ENCODE measurements at places on chromosomes 7 and 10.

DNA sequence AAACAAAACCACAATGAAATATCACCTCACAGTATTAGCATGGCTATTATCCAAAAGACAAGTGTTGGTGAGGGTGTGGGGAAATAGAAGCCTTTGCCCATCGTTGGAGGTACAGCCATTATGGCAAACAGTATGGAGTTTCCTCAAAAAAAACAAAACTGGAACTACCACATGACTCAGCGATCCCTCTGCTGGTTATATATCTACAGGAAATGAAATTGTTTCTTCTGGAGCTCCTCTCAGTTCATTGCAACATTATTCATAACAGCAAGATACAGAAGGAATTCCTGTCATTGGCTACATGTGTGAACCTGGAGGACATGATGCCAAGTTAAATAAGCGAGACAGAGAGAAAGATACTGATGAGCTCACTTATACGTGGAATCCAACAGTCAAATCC lies 2.4 kb upstream of the UBE3C start:
- no peak for DNase-seq

GRCh38 chr10:631266-631665 lies 58.2 kb downstream of the DIP2C start:
- no peak for DNase-seq

DNA sequence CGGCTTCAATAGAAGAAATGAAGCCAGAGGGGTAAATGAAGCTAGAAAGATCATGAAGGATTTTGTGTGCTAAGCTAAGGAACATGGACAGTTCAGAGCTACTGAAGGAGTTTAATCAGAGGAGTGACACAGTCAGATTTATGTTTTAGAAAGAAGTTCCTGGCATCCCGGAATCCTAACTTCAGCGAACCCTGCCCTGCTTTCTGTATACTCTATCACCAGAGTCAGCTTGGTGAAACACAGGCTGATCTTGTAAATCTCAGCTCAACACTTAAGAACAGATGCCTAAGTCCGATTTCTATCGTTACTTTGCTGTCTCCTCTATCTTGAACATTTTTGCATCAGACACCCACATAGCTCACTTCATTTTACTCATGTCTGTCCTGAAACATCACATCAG lies 9.1 kb downstream of the AHR start:
- DNase-seq = no peak

GRCh38 chr10:122294511-122295450 lies 23.7 kb downstream of the BTBD16 start:
- DNase-seq = no peak

DNA sequence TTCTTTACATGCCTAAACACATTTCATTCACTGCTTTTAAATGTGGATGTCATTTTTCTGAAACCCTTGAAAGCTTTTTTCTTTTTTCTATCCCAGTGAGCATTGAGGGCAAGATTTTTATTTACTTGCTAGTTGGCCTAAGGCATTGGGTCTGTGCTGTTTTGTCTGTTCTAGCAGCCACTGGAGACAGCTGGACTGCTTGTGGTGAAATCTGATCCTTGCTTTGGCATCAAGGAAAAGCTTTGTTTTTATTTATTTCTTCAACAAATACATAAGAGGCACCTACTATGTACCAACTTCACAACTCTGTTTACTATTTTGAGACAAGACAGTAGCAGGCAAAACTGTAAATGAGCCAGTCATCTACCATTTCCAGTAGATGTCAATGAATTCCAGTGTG lies 28.4 kb upstream of the PDLIM1 start:
- DNase-seq = no peak

DNA sequence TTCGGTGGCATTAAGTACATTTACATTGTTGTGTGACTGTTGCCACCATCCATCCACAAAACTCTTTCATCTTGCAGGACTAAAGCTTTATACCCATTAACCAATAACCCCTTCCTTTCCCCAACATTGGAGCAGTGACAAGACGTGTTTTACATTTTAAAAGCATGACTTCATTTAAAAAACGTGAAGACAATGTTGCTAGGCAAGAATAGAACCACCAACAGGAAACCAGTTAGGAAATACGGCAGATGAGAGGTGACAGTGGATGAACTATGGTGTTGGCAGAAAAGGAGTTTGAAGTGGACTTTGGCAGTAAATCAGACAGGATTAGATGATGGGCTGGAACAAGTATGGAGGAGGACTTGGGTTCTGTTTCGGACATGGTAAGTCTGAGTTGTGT lies 17.0 kb downstream of the TMEM236 start:
- DNase-seq = no peak

GRCh38 chr10:26780106-26780792 lies 80.5 kb downstream of the ABI1 start:
- DNase-seq = no peak

DNA sequence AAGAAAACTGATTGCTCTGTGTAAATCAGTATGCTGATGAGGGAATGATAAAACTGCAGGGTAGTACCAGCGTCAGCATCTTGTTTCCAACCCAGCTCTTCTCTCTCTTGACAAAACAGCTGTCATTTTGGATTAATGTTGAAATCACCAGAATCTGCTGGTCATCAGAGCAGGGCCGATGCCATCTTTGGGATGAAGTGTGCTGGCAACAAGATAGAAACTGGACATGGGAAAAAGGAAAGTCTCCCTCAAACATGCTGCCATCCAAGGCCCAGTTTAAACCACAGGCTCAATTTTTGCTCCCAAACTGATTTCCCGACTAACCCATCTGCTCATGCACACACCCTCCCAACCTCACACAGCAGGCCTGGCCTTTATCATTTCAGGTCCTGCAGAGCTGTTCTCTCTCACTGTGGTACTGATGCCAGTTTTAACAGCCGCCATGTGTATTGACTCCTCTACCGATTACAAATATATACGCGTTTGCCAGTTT lies 285.2 kb downstream of the AUTS2 start:
- no peak for DNase-seq

- no peak for DNase-seq
Observed at GRCh38 chr10:31774299-31774900, 154.2 kb downstream of the ARHGAP12 start.
